ENCODE measurements at places on chromosomes 3 and 15.
A peak's percentile ranks its signal among the peaks of the same experiment; 100 is the strongest.

DNA sequence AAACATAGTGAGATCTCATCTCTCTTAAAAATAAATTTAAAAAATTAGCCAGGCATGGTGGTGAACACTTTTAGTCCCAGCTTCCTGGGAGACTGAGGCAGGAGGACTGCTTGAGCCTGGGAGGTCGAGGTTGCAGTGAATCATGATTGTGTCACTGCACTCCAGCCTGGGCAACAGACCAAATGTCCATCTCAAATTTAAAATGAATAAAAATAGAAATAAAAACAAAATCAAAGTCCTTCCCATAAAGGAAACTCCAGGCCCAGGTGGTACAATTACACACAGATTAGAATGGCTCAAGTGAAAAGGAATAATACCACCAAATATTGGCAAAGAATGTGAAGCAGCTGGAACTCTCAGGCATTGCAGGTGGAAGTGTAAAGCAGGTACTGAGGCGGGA lies 19.3 kb upstream of the ATP10A start:
- no peak for DNase-seq

GRCh38 chr3:106534206-106534605 lies 665.4 kb upstream of the CBLB start:
- DNase-seq: peak; percentile 30

- DNase-seq: no peak
These were observed 6.1 kb downstream of the CLDN18 start for GRCh38 chr3:138016065-138016464.

DNA sequence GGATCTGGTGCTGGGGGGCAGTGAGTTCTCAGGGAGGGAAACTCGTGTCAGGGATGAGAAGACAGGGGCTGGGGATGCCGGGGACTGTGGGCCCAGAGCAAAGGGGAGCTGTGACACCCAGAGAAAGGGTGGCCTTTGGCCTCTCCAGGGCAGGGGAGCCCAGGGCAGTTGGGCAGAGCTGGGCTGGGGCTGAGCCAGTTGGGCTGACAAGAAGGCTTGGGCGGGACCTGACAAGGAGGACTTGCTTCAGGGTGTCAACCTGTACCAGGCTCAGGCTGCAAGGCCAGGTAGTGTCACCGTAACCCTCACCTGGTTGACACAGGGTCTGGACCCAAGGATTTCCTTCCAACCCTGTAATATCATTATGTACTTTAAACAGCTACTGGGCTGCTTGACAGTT lies 13.2 kb upstream of the ANPEP start:
- DNase-seq: no peak

DNA sequence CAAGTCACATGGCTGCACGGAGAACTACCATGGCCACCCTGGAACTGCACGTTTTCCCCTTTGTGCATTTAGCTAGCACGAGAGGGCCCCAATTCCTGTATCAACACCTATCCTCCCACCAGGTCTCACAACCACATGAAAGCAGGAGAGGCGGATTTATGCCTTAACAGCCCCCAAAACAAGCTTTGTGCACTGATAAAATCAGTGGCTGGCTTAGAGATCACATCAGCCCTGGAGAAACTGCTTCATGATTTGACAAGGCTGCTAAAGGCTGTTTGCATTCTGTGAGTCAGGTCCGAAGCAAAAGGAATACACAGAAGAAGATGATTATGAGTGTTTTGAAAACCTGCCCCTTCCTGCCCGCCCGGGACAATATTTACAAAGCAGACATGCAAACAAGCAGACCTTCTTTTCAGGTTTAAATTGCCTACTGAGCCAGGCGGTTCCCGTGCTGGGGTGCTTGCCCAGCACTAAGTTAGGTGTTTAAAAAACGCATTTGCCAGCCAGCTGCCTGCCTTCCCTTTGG lies 25.9 kb downstream of the CEMIP start:
- peak; percentile 23 for DNase-seq

GRCh38 chr15:31019986-31020385 lies 28.6 kb upstream of the MTMR10 start:
- DNase-seq: no peak

DNA sequence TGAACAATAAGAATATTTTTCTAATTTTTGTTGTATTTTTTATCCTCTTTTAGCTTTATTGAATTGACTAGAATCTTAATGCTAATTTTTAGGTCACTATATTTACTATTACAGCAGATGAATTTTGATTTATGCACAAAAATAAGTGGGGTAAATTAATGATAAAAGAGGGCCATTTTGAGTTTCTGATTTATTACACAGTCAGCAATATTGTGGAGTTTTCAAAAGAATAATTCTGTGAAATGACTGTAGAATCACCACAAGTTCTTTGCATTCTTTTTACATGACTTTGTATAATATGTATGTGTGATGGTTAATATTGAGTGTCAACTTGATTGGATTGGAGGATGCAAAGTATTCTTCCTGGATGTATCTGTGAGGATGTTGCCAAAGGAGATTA lies 812.4 kb upstream of the DPPA4 start:
- no peak for DNase-seq

DNA sequence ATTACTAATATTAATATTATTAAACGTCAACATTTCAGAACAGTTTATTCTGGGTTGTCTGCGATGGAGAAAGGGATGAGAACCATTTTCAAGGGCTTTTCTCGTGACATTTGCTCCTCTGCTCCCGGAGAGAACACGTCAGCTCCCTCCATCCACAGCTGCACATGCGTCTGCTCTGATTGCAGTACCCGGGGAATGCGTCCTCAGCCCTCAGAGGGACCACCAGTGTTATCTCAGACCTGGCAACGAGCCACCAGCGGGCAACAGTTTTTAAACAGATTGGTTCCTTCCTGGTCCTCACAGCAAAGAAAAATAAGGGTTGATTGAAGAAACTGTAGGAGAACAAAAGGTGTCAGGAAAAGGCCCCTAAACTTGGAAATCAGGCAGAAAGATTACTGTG lies 202.2 kb upstream of the ADAMTS9 start:
- no peak for DNase-seq

DNA sequence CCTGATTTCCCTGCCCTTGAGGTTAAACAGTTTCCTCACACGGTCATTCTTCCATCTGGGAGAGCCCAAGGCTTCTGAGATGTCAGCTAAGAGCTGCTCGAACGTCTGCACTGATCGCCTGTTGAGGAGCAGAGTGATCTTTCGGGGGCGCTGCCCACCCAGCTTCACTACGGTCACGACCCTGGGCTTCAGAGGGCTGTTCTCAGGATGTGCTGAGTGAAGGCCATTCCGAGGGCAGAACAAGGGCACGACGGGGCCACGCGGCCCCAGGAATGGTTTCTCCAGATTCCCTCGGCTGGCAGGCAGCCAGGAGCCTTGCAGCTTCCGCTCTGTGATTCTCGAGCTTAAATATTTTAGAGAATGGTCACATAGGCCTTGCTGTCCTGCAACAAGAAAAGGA lies 25.7 kb downstream of the DCLK3 start:
- DNase-seq: no peak

GRCh38 chr3:71441925-71442651 lies 141.4 kb downstream of the FOXP1 start:
- no peak for DNase-seq

DNA sequence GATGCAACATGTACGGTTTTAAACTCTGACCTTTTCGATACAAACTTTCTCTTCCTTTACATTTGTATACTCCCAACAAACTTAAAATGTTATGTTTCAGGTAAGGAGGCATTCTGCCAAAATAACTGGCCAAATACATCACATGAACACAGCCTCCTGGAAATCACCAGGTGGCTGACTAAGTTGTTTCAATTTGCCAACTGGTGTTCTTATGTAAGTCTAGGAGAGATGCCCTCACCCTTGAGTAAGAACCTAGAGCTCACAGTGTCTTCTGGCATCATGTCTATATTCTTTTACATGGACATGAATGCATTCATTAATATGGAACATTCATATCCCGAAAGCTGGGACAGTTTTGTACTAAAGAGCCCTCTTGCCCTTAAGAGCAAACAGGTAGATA lies 341.1 kb upstream of the NR2F2 start:
- DNase-seq: no peak

DNA sequence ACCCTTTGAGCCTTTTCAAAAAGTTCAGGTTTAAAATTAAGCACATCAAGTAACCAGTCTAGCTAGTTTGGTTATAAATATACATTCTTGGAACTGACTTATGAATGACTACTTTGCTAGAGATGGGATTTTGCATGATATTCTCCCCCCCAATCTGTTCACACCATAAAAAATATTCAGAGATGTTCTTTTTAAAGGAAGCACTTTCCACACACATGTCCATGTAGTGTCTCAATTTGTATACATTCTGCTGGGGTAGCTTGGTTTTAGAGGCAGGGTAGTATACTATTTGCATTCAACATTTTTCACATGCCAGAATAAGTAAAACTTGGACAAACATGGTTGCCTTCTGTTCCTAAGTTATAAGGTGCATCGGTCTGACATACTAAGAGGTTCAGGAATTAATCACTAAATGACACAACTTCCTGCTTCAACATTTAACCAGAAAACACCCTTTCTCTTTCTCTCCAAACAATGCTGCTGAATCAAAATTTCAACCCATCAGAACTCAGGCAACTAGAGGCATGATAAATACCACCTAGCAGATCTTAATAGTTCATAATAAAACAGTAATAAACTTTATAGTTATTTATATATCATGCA lies 57.0 kb downstream of the SUMF1 start:
- DNase-seq: no peak

GRCh38 chr15:86082619-86083380 lies 3.1 kb downstream of the AGBL1 start:
- DNase-seq: no peak

DNA sequence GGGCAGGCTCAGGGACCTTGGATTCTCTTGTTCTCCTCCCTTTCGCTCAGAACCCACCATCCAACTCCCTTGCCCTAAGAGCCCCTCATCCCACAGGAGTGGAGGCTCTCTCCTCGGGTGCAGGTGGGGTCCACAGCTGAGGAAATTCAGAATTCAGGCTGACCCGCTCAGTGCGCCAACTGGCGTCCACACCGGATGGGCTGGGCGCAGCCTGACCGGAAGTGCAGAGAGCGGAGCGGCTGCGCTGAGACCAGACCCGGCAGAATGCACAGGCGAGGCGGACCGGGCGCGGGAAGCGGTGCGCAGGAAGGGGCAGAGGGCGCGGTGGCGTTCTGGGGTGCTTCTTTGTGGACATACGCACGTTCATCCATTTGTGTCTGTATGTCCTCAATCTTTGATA lies 210.4 kb upstream of the NDN start:
- no peak for DNase-seq

DNA sequence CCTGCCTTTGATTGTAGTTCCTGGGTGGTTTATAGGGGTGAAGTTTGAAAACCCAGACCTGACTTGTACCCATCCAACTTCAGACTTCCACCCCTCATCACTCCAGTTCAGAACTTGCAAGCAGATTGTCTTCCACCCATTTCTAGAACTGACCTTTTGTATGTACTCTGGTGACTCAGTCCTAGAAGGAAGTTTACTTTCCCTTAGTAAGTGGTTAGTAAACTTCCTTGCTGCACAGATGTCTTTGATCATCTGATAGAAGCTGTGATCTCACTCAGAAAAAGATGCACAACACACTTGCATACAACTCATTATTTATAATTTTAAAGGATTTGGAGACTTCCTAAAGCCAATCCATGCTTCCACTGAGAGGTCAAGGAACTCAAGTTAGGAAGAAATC lies 368.0 kb downstream of the MFSD1 start:
- DNase-seq: no peak

GRCh38 chr3:190983875-190984274 lies 121.4 kb upstream of the GMNC start:
- DNase-seq: no peak

- DNase-seq: no peak
These were observed 186.4 kb upstream of the NANOGP8 start for GRCh38 chr15:35271371-35272043.

- no peak for DNase-seq
These were observed 53.9 kb upstream of the WNT5A start for GRCh38 chr3:55541016-55541415.

All from stimulated activated CD8-positive, alpha-beta memory T cell treated with anti-CD3 and anti-CD28 coated beads, Interleukin-2, amount 100 ng/mL, for 48 hours (primary cell).